Urinary bladder (tissue), 4 donors: ENCODE measurements at places on chromosomes 2 and 18.

DNA sequence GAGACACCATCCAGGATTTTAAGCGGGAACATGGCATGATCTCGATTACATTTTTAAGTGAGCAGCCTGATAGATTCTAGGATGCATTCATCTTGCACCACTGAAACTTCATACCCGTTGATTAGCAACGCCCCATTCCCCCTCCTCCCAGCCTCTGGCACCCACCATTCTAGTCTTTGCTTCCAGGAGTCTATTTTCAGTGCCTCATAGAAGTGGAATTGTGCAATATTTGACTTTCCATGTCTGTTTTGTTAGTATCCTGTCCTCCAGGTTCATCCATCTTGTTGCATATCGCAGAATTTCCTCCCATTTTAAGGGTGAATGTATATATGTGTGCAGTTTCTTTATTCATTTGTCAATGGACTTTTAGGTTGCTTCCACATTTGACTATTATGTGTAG, 20.9 kb upstream of the SLC66A3 start:
- no peak for DNase-seq

DNA sequence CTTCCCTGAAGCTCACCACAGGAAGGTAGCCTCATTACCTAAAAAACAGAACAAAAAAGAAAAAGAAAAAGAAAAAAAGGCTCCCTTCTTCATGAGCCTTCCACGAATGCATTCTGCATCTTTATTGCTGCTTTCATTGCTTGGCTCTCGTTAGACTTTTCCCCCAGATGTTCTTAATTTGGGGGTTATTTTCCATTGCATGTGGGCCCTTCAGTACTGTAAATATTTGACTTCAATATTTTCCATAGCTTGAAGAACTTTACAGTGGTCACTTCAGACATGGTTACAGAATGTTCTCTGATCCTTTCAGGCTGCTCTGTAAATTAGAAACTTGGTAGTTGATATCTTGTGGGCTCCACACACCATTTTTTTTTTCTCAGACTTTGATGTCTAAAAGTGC, 65.6 kb upstream of the COPS8 start:
- DNase-seq, result peak; percentile 51

- no peak for DNase-seq
Measured at GRCh38 chr2:12083081-12083581, 336.7 kb downstream of the LPIN1 start.

DNA sequence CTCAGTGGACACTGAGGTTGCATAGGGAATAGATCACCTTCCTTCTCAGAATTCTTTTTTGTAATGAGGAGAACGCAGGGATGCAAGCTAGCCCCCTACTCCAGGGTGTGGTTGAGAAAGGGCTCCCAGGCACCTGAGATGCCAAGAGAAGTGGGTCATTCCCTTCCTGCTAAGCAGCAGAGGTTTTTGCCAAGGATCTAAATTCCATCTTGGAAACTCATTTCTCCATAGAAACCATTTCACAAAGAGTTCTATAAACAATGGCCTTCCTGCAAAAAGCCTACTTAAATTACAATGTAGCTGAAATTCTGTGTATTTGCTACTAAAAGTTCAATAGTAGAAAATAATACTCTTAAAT, 3.7 kb upstream of the PPP3R1 start:
- DNase-seq, result no peak

DNA sequence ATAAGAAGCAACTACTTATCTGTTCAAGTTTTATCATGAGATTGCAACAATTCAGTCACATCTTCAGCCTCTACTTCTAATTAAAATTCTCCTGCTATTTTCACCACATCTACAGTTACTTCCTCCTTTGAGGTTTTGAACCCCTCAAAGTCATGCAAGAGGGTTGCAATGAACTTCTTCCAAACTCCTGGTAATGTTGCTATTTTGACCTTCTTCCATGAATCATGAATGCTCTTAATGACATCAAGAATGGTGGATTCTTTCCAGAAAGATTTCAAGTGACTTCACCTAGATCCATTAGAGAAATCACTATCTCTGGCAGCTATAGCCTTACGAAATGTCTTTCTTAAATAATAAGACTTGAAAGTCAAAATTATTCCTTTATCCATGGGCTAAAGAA, 1052.8 kb upstream of the NRXN1 start:
- DNase-seq, result no peak
